ENCODE measurements at places on chromosomes 1 and 21.

GRCh38 chr1:98088381-98088780 lies 167.5 kb upstream of the DPYD start:
- no peak for ATAC-seq

DNA sequence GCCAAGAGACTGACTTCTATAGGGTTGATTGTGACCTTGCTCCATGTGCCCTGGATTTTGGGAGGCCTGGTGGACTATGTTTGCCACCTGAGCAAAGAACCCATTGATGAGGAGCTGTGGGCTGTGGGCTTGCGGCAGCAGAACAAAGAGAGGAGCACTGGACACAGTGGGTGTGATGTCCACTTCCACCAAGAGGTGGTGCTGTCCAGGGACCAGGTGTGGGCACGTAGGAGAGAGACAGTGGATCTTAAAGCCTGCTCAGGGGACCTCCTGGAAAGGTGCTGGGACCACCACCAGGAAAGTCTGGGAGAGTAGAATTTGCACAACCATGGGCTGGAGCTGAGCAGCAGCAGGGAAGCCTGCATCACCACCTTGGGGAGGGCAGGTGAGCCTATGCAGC lies 106.7 kb upstream of the ETS2 start:
- ATAC-seq: peak; percentile 40

DNA sequence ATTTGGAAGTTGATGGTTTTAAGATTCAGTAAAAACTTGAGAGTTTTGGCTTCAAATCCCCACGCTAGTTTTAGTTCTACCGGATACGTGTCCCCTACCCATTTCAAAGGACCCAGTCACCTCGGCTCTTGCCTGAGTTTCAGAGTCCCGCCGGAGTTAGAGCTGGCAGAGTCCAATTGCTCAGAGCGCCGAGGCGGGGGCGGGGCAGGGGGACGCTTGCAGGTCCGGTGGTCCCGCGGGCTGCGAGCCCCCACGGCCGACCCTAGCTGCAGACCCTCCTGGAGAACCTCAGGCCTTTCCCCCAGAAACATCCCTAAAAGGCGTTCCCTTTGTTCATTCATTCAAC lies 765 bp upstream of the VPS45 start:
- peak; percentile 57 for ATAC-seq

DNA sequence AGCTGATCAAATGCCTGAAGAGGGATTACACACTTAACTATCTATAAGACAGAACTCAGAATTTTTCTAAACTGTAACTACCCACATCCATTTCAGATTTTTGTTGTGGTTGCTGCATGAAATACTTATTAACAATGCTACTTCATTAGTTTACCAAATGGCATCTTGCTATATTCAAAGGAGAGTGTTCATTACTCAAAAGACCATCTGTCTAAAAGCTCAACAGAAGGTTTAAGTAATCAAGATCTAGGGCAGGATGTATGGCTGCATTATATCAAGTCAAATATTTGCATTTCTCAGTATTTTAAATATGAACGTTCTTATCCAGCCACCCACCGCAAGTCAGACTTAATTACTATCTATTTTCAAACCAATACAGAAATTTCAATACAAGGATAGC lies 79.9 kb downstream of the SIPA1L2 start:
- no peak for ATAC-seq

GRCh38 chr1:157025385-157025784 lies 20.2 kb downstream of the ARHGEF11 start:
- ATAC-seq: peak; percentile 74

DNA sequence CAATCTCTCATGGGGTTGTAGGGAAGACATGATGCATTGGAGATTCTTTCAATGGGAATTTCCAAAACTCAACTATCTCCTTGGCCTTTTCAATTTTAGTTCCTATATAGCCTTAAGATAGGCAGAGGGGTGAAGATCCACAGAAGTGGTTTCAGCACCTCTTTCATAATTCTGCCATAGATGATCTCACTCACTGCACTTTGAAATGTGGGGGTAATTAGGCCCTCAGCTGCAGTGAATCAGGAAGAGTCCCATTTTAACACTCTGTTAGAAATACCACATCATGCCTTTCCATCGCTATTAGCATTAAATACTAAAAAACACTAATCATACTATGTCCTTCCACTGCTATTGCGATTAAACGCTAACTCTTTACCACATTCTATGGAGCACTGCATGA lies 25.1 kb upstream of the EEIG2 start:
- ATAC-seq: no peak

DNA sequence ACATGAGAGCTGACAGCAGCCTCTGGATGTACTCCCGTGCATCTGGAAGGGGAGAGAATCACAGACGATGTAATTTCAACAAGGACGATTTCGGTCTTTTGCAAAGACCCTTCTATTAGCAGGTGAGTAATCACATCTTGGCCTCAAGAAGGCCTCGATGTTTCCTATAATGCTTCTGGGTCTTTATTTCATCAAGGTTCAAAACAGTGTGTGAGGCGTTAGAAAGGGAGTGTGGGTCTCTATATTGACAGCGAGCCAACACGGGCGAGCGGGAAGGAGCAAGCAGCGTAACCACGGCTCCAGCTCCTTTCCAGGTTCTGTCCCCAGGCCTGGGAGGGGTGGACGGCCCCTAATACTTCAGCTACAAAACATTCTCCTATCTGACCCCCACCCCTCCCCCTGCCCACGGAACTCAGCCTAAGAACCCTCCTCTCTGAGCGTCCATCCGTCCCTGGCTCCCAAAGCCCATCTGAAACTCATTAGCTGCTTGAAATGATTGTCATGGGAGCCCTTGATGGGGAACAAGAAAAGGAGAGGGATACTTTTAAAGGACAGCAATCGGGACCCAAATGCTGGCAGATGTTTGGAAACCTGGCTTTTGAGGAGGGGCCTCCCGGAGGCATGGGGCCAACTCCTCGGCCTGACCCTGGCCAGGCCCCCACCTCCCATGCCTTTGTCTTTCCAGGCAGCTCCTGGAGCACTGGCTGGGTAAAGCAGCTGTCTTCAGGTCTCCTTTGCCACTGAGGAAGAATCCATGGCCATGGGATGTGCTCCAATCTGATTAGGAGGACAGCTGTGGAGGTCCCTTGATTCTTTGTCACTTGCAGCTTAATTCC lies 250.8 kb downstream of the FOXD2 start:
- ATAC-seq: no peak

DNA sequence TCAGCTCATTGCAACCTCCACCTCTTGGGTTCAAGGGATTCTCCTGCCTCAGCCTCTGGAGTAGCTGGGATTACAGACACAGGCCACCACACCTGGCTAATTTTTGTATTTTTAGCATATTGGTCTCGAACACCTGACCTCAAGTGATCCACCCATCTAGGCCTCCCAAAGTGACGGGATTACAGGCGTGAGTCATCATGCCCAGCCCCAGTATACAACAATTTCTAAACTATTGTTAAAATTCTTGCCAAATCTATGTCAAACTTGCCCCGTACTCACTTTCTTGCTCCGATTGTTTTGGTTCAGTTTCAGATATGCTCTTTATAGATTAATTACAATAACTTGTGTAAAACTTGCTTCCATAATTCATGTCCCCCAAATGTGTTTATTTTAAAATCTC lies 4.1 kb downstream of the RGS18 start:
- ATAC-seq: no peak

- peak; percentile 61 for ATAC-seq
Observed at GRCh38 chr1:187038784-187039183, 210.0 kb downstream of the PLA2G4A start.

GRCh38 chr1:207454046-207454964 lies at the start of gene CR2:
Gene CR2 (plus strand): TSS chr1:207454328. CDS start chr1:207454419, 91 bp downstream.
- ATAC-seq: peak; percentile 72
